ENCODE measurements at places on chromosomes 3 and 15. TPM values are rescaled to one million over a fixed set of nuclear protein-coding genes. Genes with fewer than 3 reads are reported as not detected.

The SRPRB gene
- 45.9 TPM for total RNA-seq

The CP gene
- 12.0 TPM for total RNA-seq

The SLC9A9 gene
- total RNA-seq: 13.4 TPM

The UROC1 gene
- not detected for total RNA-seq

The GP5 gene
- total RNA-seq: under 0.01 TPM

The PPM1L gene
- total RNA-seq: 78.7 TPM

The MYH15 gene
- 1.2 TPM for total RNA-seq

The ZBED2 gene
- not detected for total RNA-seq

The SPINK8 gene
- not detected for total RNA-seq

Measured in diencephalon (tissue), 1 donor.